ENCODE measurements at places on chromosomes 12 and 14. TPM values are rescaled to one million over a fixed set of nuclear protein-coding genes. Genes with fewer than 3 reads are reported as not detected.

RPGRIP1 gene
- 0.41 TPM for total RNA-seq

ASB2 gene
- 3.2 TPM for total RNA-seq

CCDC60 gene
- 1.8 TPM for total RNA-seq

KDM5A gene
- total RNA-seq = 63.7 TPM

GRCh38 chr14:68516342-68516741, 276.5 kb downstream of the ZFP36L1 start:
- no peaks in the 10 kb centered on the region for H3K36me3 ChIP-seq
- no peak overlapping the region for H3K4me3 ChIP-seq
- peaks cover 6% of the 10 kb centered on the region for H3K4me1 ChIP-seq
- DNase-seq = no peak
- H3K27ac ChIP-seq = no peak overlapping the region

DNA sequence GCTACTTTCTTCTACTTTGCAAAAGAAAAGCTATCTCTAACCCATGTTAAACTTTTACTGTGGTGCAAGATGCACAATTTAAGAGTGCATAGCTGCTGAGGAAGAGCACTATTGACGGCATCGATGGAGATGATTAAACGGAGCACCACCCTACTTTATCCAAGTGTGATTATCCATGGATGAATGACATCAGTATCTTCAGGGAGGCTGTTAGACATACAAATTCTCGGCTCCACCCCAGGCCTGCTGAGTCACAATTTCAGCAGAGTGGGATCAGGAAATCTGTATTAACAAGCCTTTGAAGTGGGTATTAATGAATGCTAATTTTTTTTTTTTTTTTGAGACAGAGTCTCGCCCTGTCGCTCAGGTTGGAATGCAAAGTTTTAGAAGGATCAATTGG, 16.2 kb downstream of the SLC2A14 start:
- no peaks in the 10 kb centered on the region for H3K36me3 ChIP-seq
- H3K4me3 ChIP-seq = no peak overlapping the region
- H3K4me1 ChIP-seq = peaks cover 8% of the 10 kb centered on the region
- DNase-seq = no peak
- H3K27me3 ChIP-seq = no peaks in the 10 kb centered on the region

GRCh38 chr12:5554711-5555110, 122.8 kb downstream of the NTF3 start:
- H3K4me3 ChIP-seq = no peak overlapping the region
- H3K4me1 ChIP-seq = no peaks in the 10 kb centered on the region
- no peak for DNase-seq
- H3K27ac ChIP-seq = no peak overlapping the region
- no peaks in the 10 kb centered on the region for H3K36me3 ChIP-seq

PMEL gene
- total RNA-seq = 0.99 TPM

NEMP1 gene
- total RNA-seq = 17.9 TPM

DNA sequence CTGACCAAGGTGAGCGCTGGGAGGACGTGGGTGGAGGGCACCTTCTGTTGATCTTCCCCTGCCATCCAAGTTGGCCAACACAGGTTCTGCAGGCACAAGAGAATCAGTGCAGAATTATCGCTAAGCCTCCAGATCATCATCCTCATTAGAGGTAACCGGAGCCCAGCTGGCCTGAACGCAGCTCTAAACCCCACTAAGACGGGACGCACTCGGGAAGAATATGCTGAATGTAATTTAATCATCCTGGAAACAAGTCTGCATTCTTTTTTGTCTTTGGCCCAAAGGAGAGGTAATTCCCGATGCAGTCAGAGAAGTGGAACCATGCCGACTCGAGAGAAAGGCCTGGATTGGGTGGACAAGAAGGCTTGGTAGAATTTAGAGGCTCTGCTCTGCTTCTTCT, 111.0 kb upstream of the GSC start:
- H3K27ac ChIP-seq = no peak overlapping the region
- H3K27me3 ChIP-seq = peaks cover 18% of the 10 kb centered on the region
- H3K36me3 ChIP-seq = no peaks in the 10 kb centered on the region
- H3K4me3 ChIP-seq = no peak overlapping the region

NUP107 gene
- 38.9 TPM for total RNA-seq

RNU6-8 gene
- not detected for total RNA-seq

FLVCR2 gene
- total RNA-seq = 20.2 TPM

DNA sequence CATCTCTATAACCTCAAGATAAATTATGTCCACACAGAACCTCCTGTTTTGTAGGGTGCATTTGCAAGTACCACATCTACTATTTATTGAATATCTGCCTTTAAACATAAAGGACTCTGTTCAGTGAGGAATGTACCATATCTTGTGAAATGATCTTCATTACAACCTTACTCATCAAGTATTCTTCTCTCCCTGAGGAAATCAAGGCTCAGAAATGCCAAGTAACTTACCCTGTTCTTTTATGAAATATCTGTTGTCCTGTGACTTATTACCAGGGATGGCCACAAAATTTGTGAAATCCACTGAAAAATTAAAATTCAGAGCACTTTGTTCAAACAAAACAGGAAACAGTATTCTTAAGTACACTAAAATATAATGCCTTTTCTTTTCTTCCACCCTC, 366.7 kb downstream of the GALC start:
- H3K4me3 ChIP-seq = no peak overlapping the region
- H3K4me1 ChIP-seq = no peaks in the 10 kb centered on the region
- DNase-seq = no peak
- no peaks in the 10 kb centered on the region for H3K36me3 ChIP-seq

- H3K36me3 ChIP-seq = no peaks in the 10 kb centered on the region
- H3K4me1 ChIP-seq = no peaks in the 10 kb centered on the region
- H3K4me3 ChIP-seq = no peak overlapping the region
- no peaks in the 10 kb centered on the region for H3K27me3 ChIP-seq
- no peak overlapping the region for H3K27ac ChIP-seq
These were observed 69.0 kb upstream of the BMP4 start for GRCh38 chr14:54025661-54026060.

DNA sequence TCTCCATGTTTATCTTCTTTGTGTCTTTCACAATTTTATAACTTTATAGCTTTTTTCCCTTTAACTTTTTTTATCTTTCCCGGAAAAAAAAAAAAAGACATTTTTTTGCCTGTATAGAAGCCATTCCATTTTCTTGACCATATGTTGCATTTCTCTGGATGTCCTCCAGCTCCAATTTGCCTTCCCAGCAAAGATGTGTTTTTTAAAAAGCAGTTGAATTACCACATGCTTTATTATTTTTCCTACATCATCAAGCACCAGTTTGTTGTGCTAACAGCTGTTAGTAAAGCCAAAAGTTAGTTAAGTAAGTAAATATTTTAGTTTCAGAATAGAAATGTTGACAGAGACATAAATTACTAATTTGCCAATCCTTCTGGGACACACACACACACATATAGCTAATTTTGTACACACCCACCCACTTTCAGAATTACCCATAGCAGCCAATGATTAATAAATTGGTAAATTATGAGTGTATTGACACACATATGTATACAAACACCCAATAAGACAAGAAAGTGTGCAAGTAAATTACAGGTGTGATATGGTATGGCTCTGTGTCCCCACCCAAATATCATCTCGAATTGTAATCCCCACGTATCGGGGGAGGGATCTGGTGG, 118.3 kb downstream of the SLC38A6 start:
- no peak for DNase-seq
- no peak overlapping the region for H3K4me3 ChIP-seq
- H3K27me3 ChIP-seq = no peaks in the 10 kb centered on the region
- H3K36me3 ChIP-seq = no peaks in the 10 kb centered on the region

RAPGEF3 gene
- total RNA-seq = 15.9 TPM

DNA sequence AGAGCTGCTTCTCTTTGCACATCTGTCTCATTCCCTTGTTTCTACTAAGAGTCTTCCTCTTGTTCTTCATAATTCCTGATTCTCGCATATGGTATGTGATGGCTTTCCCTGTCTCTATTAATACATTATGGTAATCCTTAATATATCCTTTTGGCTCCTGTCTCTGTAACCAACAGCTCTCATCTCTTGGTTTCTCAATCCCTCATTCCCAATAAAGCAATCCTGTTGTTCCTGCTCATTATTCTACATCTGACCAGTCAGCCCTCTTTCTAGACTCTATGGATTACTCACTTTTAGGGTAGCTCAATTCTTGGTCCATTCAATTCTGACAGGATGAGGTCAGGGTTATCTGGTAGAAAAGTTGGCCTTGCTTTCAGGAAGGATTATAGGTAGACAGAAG, 349.9 kb downstream of the LRIG3 start:
- H3K4me1 ChIP-seq = no peaks in the 10 kb centered on the region
- no peaks in the 10 kb centered on the region for H3K36me3 ChIP-seq
- no peak overlapping the region for H3K27ac ChIP-seq
- DNase-seq = no peak
- H3K4me3 ChIP-seq = no peak overlapping the region
- no peaks in the 10 kb centered on the region for H3K27me3 ChIP-seq

RPS26 gene
- 43.1 TPM for total RNA-seq

TRMT5 gene
- total RNA-seq = 12.4 TPM

TAS2R13 gene
- 0.99 TPM for total RNA-seq

GRCh38 chr12:118436002-118436730, 59.8 kb downstream of the SUDS3 start:
- DNase-seq = no peak
- no peak overlapping the region for H3K27ac ChIP-seq
- no peaks in the 10 kb centered on the region for H3K36me3 ChIP-seq
- no peaks in the 10 kb centered on the region for H3K27me3 ChIP-seq
- H3K4me1 ChIP-seq = no peaks in the 10 kb centered on the region

DNA sequence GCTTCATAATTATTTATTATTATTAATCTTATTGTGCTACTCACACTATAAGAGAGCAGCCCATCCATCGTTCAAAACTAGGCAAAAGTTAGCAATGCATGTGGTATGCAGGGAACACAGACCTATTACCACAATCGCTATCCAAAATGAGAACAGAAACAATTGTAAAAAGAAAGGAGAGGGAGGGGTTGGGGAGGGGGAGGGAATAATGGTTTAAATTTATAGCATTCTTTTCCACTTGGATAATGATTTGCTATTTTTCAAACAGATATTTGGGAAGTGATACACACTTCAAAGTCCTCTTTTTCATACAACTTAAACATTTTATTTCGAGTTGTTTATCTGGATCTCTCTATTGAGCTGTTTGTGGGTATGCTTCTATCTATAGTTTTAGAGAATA, 248.6 kb upstream of the SOX5 start:
- H3K27me3 ChIP-seq = no peaks in the 10 kb centered on the region
- no peak overlapping the region for H3K27ac ChIP-seq
- H3K4me3 ChIP-seq = no peak overlapping the region
- no peaks in the 10 kb centered on the region for H3K4me1 ChIP-seq
- no peak for DNase-seq
- H3K36me3 ChIP-seq = no peaks in the 10 kb centered on the region

GRCh38 chr12:110270125-110270962, 10.7 kb upstream of the ATP2A2 start:
- H3K36me3 ChIP-seq = no peaks in the 10 kb centered on the region
- no peak for DNase-seq
- peak overlapping the region; percentile 33 for H3K27ac ChIP-seq

GRCh38 chr14:102768223-102769048, 8.8 kb upstream of the TRAF3 start:
- H3K27me3 ChIP-seq = no peaks in the 10 kb centered on the region
- peak overlapping the region; percentile 77 for H3K27ac ChIP-seq
- no peaks in the 10 kb centered on the region for H3K4me1 ChIP-seq
- no peak overlapping the region for H3K4me3 ChIP-seq

NKX2-1 gene
- total RNA-seq = 251 TPM

- H3K4me1 ChIP-seq = peaks cover 15% of the 10 kb centered on the region
- peak overlapping the region; percentile 95 for H3K27ac ChIP-seq
- H3K36me3 ChIP-seq = no peaks in the 10 kb centered on the region
- no peaks in the 10 kb centered on the region for H3K27me3 ChIP-seq
- DNase-seq = no peak
- no peak overlapping the region for H3K4me3 ChIP-seq
These were observed 20.9 kb downstream of the FOS start for GRCh38 chr14:75299576-75299975.

DNA sequence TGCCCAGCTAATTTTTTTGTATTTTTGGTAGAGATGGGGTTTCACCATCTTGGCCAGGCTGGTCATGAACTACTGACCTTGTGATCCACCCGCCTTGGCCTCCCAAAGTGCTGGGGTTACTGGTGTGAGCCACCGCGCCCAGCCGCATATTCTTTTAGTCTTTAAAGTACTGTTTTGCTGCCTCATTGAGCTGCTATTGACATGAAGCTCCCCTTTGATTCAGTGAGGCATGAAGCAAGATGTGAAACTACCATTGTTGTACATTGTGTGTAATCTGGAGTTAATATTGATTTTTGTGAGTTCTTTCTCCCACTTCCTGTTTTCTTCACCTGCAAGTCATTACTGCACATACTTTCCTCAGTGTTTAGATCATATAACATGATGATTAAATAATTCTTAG, 80.8 kb downstream of the MNAT1 start:
- peak; percentile 18 for DNase-seq
- no peaks in the 10 kb centered on the region for H3K27me3 ChIP-seq
- no peaks in the 10 kb centered on the region for H3K36me3 ChIP-seq
- no peak overlapping the region for H3K27ac ChIP-seq
- H3K4me3 ChIP-seq = no peak overlapping the region

DNA sequence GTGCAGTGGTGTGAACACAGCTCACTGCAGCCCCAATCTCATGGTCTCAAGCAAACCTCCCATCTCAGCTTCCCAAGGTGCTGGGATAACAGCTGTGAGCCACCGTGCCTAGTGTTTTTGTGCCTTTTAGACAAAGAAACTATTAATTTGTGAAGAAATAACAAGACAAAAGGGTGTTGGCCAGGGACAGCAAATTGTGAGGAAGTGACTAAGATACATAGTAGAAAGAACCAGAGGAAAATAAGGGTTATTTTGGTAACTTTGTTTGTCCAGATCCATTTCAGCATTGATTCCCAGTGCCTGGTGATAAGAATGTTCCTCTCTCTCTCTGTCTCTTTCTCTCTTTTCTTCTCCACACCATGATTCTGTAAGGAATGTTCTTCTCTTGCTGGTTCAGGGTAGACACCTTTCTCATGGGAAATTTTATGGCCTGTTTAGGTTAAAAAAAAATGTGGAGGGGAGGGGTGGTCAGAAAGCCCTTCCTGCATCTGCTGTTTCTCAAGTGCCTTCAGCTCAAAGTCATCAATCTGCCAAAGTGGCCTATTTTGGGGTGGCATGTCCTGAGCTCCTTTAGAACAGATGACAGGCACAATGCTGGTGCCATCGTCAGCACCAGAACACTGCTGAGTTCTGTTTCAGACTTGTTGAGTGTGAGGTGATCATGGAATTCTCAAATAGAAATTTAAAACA, 184.4 kb upstream of the EEA1 start:
- H3K27me3 ChIP-seq = no peaks in the 10 kb centered on the region
- H3K27ac ChIP-seq = no peak overlapping the region
- DNase-seq = no peak
- H3K4me3 ChIP-seq = no peak overlapping the region
- no peaks in the 10 kb centered on the region for H3K36me3 ChIP-seq
- peaks cover 6% of the 10 kb centered on the region for H3K4me1 ChIP-seq

AQP6 gene
- not detected for total RNA-seq

NAV3 gene
- total RNA-seq = 10.8 TPM

SP1 gene
- total RNA-seq = 69.5 TPM

- no peak overlapping the region for H3K4me3 ChIP-seq
- H3K36me3 ChIP-seq = no peaks in the 10 kb centered on the region
- H3K27ac ChIP-seq = no peak overlapping the region
- no peaks in the 10 kb centered on the region for H3K27me3 ChIP-seq
- no peak for DNase-seq
- no peaks in the 10 kb centered on the region for H3K4me1 ChIP-seq
These were observed 80.0 kb downstream of the AACS start for GRCh38 chr12:125145196-125145595.

- no peak for DNase-seq
- H3K4me1 ChIP-seq = peaks cover 81% of the 10 kb centered on the region
- no peaks in the 10 kb centered on the region for H3K27me3 ChIP-seq
These were observed 99.2 kb downstream of the SCARB1 start for GRCh38 chr12:124764451-124764850.

P2RX7 gene
- total RNA-seq = 11.6 TPM

GRCh38 chr14:81767266-81767995, 233.8 kb upstream of the SEL1L start:
- no peaks in the 10 kb centered on the region for H3K27me3 ChIP-seq
- H3K27ac ChIP-seq = peak overlapping the region; percentile 53
- no peaks in the 10 kb centered on the region for H3K4me1 ChIP-seq
- H3K36me3 ChIP-seq = no peaks in the 10 kb centered on the region

Data from left lung (tissue), 14 donors.